Activated CD4-positive, alpha-beta memory T cell treated with anti-CD3 and anti-CD28 coated beads for 36 hours (primary cell): ENCODE measurements at places on chromosomes 2 and 18. TPM values are rescaled to one million over a fixed set of nuclear protein-coding genes. Genes with fewer than 3 reads are reported as not detected.

DNA sequence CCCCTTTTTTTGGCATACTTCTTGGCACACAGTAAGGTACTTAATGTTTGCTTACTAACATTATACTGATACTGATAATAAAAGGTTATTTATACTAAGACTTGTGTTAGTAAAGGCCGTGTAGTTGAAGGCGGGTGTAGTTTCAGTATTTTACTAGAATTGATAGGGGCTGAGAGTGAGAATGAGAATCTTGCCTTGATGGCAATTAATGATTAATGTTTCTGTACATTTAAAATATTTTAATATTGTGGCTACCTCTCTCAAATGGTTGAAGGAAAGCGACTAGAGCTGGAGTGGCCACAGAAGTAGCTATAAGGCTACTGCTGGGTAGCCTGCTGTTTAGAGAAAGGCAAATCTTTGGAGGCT, 29.3 kb downstream of the PELI1 start:
- no peak for DNase-seq
- no peaks in the 10 kb centered on the region for H3K27me3 ChIP-seq
- H3K36me3 ChIP-seq, result peaks cover 6% of the 10 kb centered on the region
- H3K4me3 ChIP-seq, result no peak overlapping the region

DNA sequence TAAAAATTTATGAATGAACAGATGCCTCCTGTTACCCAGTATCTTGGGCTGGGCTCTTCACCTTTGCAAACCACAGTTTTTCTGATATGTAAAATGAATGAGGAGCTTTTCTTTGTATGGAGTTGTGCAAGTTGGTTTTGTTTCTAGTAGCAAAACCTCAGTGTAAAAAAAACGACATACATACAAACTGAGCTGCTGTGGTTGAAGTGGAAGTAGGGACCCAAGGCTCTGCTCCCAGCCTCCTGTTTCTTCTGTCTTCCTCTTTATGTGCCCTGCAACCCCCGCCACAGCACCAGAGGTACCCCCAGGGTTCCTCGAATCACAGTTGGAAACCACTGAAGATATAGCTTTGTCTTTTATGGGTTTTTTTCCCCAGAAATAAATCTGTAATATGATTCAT, 118.1 kb downstream of the MYO1B start:
- no peak overlapping the region for H3K27ac ChIP-seq

MC4R gene
- not detected for total RNA-seq

PTPN4 gene
- 31.6 TPM for total RNA-seq

GRCh38 chr2:191226196-191226595, 19.0 kb upstream of the MYO1B start:
- no peaks in the 10 kb centered on the region for H3K4me1 ChIP-seq
- no peak for DNase-seq
- no peaks in the 10 kb centered on the region for H3K36me3 ChIP-seq
- H3K27me3 ChIP-seq, result no peaks in the 10 kb centered on the region

DNA sequence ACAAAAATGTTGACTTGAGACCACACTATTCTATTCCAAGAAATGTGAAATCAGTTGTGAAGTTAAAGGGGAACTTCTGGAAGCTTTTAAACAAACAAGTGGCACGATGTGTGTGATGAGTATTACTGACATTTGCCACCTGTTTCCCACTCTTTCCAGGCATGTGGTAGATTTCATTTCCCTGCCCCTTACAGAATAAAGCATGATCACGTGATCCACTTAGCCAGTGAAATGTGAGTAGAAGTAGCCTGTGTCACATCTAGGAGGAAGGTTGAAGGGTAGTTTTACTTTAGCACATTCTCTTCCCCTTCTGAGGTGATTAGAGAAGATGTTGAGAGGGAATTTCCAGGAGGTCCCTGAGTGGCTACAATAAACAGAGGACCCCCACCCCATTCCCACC, 3.8 kb downstream of the COL4A4 start:
- H3K4me3 ChIP-seq, result no peak overlapping the region
- H3K27ac ChIP-seq, result no peak overlapping the region
- no peak for DNase-seq
- peaks cover 8% of the 10 kb centered on the region for H3K4me1 ChIP-seq

DNA sequence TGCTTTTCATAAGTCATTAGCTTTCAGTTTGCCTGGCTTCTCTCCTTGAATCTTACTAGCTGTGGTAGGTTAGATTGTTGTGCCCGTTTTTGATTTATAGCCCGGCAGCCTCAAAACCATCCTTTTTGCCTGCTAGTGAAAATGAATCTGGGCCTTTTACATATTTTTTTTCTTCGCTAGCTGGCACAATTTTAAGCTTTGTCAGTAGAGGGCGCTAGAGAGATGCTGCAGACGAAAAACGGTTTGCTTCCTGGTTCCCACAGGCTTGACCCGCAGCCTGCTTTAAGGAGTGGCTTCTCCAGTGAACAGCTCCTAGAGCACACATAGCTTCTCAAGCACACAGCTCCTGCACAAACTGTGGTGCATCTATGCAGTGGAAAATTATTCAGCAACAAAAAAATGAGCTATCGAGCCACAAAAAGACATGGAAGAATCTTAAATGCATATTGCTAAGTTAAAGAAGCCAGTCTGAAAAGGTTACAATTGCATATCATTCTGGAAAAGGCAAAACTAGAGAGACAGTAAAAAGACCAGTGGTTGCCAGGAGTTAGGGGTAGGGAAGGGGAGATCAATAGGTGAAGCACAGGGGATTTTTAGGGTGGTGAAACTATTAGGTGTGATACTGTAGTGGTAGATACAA, 47.9 kb downstream of the E2F6 start:
- no peak overlapping the region for H3K4me3 ChIP-seq
- H3K27me3 ChIP-seq, result peaks cover 4% of the 10 kb centered on the region
- no peak overlapping the region for H3K27ac ChIP-seq
- H3K4me1 ChIP-seq, result no peaks in the 10 kb centered on the region

NAT8 gene
- total RNA-seq, result not detected

LHCGR gene
- not detected for total RNA-seq

LIMS3 gene
- 3.3 TPM for total RNA-seq

HOXD9 gene
- total RNA-seq, result not detected

IL1B gene
- not detected for total RNA-seq

- H3K36me3 ChIP-seq, result no peaks in the 10 kb centered on the region
- peaks cover 50% of the 10 kb centered on the region for H3K27me3 ChIP-seq
- no peak for DNase-seq
- H3K4me1 ChIP-seq, result peaks cover 4% of the 10 kb centered on the region
Observed at GRCh38 chr2:45171136-45171501, 161.9 kb upstream of the SIX2 start.

DNA sequence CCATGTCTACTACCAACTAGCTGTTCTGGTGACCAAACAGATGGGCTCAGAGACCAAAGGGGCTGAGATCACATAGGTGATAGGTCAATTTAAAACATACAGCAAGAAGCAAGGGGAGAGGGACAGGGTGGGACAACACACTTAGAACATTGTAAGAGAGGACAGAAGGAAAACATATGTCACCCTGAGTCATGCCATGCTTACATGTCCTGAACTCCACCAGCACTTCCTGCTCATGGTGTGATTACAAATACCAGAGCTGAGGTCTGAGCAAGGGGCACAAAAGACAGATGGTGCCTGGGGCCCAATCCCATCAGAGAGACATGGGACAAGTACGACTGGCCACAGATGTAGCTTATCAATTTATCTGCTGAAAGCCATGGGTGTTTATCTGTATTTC, 28.7 kb upstream of the GALNT14 start:
- peaks cover 3% of the 10 kb centered on the region for H3K27me3 ChIP-seq
- no peak overlapping the region for H3K4me3 ChIP-seq
- no peak overlapping the region for H3K27ac ChIP-seq
- H3K36me3 ChIP-seq, result no peaks in the 10 kb centered on the region
- DNase-seq, result no peak
- H3K4me1 ChIP-seq, result peaks cover 2% of the 10 kb centered on the region

DNA sequence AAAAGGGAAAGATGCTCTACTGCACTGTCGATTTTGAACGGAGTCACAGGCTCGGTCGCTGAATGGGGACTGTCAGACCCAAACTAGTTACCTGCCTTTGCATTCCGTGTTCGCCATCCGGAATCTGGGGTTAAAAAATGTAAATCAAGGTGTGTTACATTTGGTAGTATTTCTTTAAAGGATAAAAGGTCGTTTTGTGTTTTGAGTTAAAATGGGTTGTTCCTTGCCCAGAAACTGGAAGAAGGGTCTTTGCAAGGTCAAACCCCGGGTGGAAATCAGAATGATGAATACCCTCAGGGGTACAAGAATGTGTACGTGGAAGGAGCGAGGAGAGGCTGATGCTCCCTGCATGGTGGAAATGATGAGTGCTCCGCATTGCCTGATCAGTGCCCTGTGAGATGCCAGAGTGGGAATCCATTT, 1.0 kb downstream of the VSNL1 start:
- peaks cover 43% of the 10 kb centered on the region for H3K27me3 ChIP-seq
- no peak overlapping the region for H3K27ac ChIP-seq
- no peak for DNase-seq
- no peaks in the 10 kb centered on the region for H3K36me3 ChIP-seq
- peaks cover 7% of the 10 kb centered on the region for H3K4me1 ChIP-seq

GRCh38 chr2:215466097-215466909, 30.4 kb upstream of the FN1 start:
- DNase-seq, result no peak
- H3K36me3 ChIP-seq, result no peaks in the 10 kb centered on the region
- H3K4me3 ChIP-seq, result no peak overlapping the region

- H3K27me3 ChIP-seq, result no peaks in the 10 kb centered on the region
- peak; percentile 5 for DNase-seq
- no peaks in the 10 kb centered on the region for H3K36me3 ChIP-seq
- H3K4me3 ChIP-seq, result no peak overlapping the region
- H3K4me1 ChIP-seq, result no peaks in the 10 kb centered on the region
Observed at GRCh38 chr2:240960971-240961876, 37.2 kb upstream of the SNED1 start.

ATP6V1B1 gene
- not detected for total RNA-seq

TUBB8B gene
- total RNA-seq, result not detected

ASB18 gene
- total RNA-seq, result not detected

GRCh38 chr2:161980976-161981375, 93.0 kb downstream of the DPP4 start:
- peaks cover 35% of the 10 kb centered on the region for H3K4me1 ChIP-seq
- no peaks in the 10 kb centered on the region for H3K27me3 ChIP-seq
- peak overlapping the region; percentile 61 for H3K27ac ChIP-seq
- H3K36me3 ChIP-seq, result peaks cover 2% of the 10 kb centered on the region
- no peak for DNase-seq
